ENCODE measurements at places on chromosomes 3 and 15.

GRCh38 chr3:190319660-190320059 lies 2.6 kb downstream of the CLDN1 start:
- DNase-seq = no peak

DNA sequence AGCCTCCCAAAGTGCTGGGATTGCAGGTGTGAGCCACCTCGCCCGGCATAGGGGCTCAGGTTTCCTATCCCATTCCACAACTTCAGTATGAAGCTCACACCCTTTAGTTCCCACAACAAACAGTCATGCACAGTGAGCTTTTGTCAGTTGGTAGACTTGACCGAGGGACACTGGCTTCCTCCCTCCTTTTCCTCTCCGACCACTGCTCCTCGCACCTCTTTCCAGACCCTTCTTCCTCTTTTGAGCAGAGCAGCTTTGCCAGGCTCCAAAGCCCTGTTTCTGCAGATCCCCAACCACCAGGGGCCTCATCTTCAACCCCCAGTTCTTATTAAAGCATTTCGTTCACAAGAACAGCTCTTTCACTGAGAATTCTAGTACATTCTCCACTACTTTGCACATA lies 12.7 kb upstream of the CILP start:
- no peak for DNase-seq

DNA sequence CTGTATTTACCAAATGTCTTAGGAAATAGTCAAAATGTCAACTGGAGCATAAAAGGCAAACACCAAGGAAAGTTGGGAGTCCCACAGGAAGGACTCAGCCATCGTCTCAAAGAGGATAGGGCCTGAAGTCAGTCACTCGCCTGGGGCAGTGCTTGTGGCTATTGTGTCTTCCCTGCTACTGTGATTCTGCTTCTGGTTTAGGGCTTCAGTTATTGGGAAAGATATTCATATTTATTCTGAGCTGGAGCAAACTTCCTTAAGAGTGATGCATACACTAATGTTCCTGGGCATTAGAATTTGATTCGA lies 118.1 kb downstream of the EDEM1 start:
- no peak for DNase-seq

DNA sequence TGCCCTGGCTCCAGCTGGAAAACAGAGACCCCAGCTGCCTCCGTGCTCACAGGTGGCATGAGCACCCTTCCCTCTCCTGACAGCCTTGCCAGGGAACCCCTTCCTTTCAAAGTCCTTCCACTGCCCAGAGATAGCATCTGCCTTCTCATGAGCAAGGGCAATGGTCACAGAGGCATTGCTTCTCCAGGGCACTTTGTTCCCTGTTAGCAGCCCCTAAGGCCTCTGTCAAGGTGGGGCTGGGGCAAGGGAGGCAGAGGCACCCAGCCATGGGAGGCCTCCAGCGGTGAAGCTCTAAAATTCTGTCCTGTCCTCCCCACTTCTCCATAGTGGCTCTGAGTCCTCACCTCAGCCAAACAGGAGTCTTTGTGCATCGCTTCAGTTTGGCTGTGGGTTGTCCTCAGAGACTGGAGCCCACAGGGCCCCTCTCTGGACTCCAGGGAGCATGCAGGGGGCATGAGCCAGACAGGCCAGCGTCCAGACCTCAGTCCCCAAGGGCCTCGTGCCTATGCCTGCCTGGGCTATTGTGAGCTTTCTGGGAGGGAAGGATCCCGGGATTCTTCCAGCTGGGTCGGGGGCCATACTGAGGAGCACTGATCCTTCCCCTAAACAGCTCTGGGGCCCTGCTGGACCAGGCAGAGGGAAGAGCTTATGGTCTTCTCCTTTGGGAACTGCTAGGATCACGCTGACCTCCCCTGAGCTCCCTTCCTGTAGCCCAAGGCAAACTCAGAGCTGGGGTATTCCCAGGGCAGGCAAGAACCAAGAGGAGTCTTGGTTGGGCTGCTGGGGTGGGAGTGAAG lies 106.6 kb downstream of the DNAJB8 start:
- no peak for DNase-seq

- DNase-seq = no peak
Measured at GRCh38 chr3:4850928-4851265, 128.3 kb upstream of the BHLHE40 start.

GRCh38 chr3:65713016-65713415 lies 325.7 kb downstream of the MAGI1 start:
- DNase-seq = no peak

- DNase-seq = no peak
Measured at GRCh38 chr15:74394090-74394846, 26.8 kb upstream of the CYP11A1 start.

- DNase-seq = no peak
Measured at GRCh38 chr3:73653351-73653750, 28.6 kb upstream of the PDZRN3 start.

DNA sequence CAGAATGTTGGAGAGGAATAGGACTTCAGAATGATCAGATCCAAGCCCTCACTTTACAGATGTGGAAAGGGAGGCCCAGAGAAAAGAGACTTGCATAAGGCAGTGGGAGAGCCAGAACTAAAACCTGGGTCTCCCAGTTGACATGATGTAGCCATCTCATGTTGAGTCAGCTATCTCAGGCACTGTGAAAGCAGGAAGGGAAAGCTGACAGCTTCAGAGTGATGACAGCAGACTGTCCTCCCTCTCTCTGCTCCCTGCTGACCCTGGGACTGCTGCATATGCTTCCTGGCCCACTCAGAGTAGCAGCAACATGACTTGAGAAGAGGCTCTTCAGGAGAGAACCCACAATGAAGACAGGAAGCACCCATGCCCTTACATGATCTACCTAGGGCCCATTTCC lies 14.7 kb downstream of the FHIT start:
- no peak for DNase-seq

DNA sequence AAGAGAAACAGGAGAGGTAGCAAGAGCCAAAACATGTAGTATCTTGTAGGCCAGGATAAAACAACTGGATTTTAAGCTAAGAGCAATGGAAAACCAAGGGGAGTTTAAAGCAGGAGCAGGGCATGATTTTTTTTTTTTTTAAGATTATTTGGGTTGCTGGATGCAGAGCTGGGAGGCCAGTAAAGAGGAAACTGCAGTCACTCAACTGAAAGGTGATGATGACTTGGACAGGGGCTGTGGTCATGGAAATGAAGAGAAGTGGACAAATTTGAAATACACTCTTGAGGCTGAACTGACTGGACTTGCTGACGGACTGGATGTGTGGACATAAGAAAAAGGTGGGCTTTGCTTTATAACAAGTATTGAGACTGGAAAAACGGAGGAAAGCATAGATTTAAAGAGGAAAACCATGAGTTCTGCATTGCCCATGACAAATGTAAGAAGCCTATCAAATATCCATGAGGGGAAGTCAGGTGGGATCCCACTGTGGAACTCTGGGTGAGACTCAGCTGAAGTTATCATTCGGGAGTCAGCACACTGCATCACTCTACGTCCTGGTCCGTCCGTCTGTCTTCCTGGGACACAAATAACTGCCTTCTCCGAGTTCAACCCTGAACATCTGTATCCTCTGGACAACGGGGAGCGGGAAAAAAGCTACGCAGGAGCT lies 688 bp downstream of the XPC start:
- no peak for DNase-seq

GRCh38 chr3:101879102-101879501 lies 29.8 kb downstream of the NFKBIZ start:
- DNase-seq = no peak
